ENCODE measurements at places on chromosomes 2 and 18. TPM values are rescaled to one million over a fixed set of nuclear protein-coding genes. Genes with fewer than 3 reads are reported as not detected.
A peak's percentile ranks its signal among the peaks of the same experiment; 100 is the strongest.

DNA sequence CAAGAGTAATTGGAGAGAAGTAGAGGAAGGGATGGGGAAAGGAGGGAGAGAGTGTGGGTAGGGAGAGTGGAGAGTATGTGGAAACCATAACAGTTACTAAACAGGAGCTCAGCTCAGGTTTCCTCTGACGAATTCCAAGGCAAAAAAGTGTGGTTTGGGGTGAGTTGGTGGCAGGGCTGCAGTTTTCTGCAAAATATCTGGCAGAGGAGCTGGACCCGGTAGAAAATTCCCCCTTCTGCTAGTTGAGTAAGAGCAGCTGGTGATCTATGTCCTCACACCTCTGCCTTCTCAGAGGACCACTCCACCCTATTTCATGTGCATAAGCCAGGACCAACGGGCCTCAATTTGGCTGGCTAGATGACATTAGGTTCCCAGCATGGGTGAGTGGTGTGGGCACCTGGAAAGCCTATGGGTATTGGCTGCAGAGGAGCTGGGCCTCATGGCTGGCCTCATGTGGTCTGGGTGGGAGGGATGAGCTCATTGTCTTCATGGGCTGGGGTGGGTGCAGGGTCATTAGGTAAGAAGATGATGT is 13.2 kb downstream of the NRP2 start:
- DNase-seq = no peak

GRCh38 chr2:79621252-79621651 is 108.4 kb downstream of the CTNNA2 start:
- no peak for DNase-seq

DNA sequence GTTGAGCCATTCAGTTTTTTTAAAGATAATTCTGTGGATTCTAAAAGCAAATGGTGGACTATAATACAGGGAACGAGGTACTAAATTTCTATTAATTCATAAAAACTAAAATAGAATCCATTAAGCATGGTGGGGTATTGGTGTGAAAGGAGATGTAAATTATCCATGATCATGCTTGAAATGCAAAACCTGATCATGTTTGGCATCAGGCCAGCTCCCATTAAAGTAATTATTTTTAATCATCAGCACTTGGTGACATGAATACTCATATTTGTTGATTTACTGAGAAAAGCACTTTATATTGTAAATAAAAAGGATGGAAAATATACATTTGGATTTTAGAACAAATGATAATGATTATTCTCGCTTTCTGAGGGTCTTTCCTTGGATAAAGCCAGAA is 232.3 kb upstream of the MEIS1 start:
- DNase-seq = no peak

- DNase-seq = no peak
Measured at GRCh38 chr2:114248648-114249047, 193.8 kb upstream of the DPP10 start.

The SF3B6 gene
- 171 TPM for total RNA-seq

The ZNF521 gene
- total RNA-seq = not detected

DNA sequence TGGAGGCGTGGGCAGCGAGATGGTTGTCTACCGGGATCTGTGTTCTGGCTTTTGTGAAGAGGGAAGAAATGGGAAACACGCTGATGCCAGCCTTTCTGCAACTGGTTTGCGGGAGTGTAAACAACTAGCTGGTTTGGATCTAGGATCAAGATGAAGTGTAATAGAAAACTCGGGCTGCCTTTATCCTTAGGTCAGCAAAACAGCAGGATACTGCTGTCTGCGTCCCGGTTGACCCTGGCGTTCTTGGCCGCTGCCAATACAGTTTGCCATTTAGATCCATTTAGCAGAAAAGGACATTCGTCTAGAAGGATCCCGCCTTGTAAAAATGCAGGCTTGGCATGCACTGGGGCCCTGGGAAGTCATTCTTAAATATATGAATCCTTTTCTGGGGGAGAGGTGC is 42.0 kb downstream of the RAB31 start:
- no peak for DNase-seq

GRCh38 chr2:98037206-98037605 is 41.5 kb upstream of the TMEM131 start:
- DNase-seq = no peak

The KCNJ3 gene
- total RNA-seq = not detected

The APOB gene
- total RNA-seq = not detected

- DNase-seq = peak; percentile 66
Measured at GRCh38 chr18:8696749-8697211, 8.6 kb upstream of the MTCL1 start.

- DNase-seq = no peak
Measured at GRCh38 chr18:24219561-24220317, 80.9 kb downstream of the CABYR start.

DNA sequence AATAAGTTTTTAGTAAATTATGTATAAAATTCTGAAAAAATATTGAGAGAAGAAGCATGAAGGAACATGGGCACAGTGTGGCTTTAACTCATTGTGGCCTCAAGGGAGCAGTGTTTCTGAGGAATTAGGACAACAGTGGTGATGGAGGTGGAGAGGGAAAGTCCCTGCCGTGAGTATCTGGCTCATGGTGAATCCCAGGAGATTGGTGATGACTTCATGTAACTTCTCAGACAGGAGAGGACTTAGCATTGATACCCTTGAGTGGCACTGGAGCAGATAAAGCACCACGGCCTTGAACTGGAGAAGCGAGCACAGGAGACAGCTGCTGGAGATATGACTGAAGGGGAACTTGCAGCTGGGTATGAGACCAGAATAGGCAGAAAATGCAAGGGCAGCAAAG is 35.0 kb upstream of the LRP1B start:
- DNase-seq = no peak

GRCh38 chr2:224004105-224004695 is 34.9 kb downstream of the SERPINE2 start:
- DNase-seq = no peak

GRCh38 chr2:227292314-227292713 is 32.7 kb upstream of the MFF start:
- no peak for DNase-seq

DNA sequence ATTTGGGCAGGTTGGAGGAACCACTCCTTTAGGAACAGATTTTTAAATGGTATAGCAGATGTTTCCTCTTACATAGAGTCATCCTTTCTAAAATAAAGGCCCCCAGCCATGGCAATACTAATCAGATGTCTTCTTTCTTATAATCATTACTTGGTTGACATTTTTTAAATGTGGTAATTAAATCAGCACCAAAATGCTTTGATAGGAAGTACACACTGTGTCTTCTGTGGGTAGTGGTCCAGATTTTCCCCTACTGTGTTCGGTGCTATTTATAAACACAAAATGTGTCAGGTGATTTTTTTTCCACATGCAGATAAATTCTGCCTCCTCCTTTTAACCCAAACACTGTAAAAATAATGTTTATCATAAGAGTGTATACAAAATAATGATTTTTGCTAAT is 200.9 kb upstream of the DTNA start:
- no peak for DNase-seq

GRCh38 chr18:13280070-13280795 is 61.7 kb downstream of the LDLRAD4 start:
- DNase-seq = no peak

The SCYGR4 gene
- not detected for total RNA-seq

DNA sequence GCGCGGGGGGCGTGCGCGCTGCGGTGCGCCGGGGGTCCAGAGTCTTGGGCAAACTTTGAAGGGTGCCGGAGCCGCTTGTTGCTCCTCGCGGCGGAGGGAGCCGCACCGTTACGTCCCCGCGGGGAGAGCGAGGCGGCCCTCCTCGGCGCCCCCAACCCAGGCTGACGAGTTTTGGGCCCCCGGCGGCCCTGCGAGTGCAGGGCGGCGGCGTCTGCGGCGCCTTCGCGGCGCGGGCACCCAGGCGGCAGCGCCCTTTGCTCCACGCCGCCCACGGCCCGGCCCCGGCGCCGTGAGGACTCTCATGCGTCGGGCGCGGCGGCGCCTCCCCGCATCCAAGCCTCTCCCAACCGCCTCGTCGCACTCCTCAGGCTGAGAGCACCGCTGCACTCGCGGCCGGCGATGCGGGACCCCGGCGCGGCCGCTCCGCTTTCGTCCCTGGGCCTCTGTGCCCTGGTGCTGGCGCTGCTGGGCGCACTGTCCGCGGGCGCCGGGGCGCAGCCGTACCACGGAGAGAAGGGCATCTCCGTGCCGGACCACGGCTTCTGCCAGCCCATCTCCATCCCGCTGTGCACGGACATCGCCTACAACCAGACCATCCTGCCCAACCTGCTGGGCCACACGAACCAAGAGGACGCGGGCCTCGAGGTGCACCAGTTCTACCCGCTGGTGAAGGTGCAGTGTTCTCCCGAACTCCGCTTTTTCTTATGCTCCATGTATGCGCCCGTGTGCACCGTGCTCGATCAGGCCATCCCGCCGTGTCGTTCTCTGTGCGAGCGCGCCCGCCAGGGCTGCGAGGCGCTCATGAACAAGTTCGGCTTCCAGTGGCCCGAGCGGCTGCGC is 814 bp downstream of the FZD7 start:
- DNase-seq = peak; percentile 35

DNA sequence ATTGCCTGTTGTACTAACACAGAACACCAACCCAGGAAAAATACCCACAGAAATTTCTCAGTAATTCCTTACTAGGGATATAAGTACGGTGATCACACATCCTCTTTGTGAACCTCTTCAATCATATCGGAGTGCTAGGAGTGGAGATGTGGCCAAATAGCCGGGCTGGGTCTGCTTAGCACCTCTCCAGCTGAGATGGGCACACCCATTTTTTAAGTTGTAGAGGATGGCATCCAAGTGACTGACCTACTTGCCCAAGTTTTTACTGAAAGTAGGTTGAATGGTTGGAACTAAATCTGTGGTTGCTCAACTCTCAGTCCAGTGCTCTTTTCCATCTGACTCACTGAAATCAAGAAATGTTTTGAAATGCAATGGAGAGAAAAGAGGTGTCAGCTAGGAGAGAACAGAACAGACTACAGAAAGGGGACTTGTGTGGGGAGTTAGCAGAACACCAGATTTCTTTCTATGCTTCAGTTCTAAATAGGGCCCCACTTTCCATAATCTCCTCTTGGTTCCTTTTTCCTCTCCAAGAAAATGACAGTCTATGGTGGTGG is 68.7 kb upstream of the FSHR start:
- no peak for DNase-seq

- DNase-seq = no peak
Measured at GRCh38 chr2:45311559-45311958, 299.5 kb downstream of the SRBD1 start.

The PKDCC gene
- not detected for total RNA-seq

- DNase-seq = no peak
Measured at GRCh38 chr18:6021306-6022073, 126.2 kb upstream of the TMEM200C start.

DNA sequence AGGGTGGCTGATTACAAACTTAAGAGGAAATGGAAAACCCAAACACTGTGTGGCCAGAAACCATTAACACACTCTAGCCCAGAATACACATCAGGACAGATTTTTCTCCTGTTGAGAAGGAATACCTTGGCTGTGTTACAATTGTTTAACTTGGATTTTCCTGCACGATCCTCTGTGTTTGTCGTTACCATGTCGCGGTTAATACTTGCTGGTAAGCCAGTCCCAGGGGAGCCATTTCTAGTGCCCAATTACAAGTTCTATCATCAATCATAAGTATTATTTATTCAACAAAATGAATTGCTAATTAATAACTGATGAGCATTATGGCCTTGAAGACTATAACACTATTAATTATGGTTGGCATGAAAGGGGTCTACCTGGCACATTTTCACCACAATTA is 146.8 kb downstream of the LNPK start:
- DNase-seq = no peak

DNA sequence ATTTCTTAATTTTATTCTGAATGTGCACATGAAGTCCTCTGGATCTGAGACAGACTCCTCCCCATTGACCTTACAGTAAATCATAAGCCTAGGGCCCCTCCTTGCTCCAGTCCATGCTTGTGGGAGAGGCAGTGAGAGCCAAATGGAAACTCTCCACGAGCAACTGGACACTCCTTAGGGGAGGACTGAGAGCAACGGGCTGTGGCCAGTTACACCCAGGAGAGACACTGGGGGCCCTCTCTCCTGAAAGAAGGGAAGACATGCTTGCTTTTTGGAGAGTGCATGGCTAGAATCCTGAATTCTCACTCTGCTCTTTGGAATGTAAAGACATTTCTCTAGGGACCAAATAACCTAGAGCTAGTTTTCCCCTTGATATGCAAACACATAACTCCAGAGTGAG is 49.0 kb upstream of the BIN1 start:
- DNase-seq = no peak

The GFPT1 gene
- total RNA-seq = 57.7 TPM

The PSTPIP2 gene
- total RNA-seq = 2.9 TPM

The AMER3 gene
- not detected for total RNA-seq

DNA sequence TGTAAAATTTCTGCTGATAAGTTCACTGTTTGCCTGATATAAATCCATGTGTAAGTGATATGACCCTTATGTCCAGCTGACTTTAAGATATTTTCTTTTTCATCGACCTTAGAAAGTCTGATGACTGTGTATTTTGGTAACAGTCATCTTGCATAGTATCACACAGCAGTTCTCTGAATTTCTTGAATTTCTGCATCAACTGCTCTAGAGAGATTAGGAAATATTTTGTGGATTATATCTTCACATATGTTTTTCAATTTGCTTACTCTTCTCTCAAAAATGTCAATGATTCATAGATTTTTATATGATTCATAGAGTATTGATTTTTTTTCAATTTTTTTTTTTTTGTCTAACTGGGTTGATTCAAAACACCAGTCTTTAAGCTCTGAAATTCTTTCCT is 945.3 kb downstream of the TRIB2 start:
- DNase-seq = no peak

The COLEC12 gene
- total RNA-seq = not detected

The AQP12B gene
- not detected for total RNA-seq

The RUFY4 gene
- 5.1 TPM for total RNA-seq

DNA sequence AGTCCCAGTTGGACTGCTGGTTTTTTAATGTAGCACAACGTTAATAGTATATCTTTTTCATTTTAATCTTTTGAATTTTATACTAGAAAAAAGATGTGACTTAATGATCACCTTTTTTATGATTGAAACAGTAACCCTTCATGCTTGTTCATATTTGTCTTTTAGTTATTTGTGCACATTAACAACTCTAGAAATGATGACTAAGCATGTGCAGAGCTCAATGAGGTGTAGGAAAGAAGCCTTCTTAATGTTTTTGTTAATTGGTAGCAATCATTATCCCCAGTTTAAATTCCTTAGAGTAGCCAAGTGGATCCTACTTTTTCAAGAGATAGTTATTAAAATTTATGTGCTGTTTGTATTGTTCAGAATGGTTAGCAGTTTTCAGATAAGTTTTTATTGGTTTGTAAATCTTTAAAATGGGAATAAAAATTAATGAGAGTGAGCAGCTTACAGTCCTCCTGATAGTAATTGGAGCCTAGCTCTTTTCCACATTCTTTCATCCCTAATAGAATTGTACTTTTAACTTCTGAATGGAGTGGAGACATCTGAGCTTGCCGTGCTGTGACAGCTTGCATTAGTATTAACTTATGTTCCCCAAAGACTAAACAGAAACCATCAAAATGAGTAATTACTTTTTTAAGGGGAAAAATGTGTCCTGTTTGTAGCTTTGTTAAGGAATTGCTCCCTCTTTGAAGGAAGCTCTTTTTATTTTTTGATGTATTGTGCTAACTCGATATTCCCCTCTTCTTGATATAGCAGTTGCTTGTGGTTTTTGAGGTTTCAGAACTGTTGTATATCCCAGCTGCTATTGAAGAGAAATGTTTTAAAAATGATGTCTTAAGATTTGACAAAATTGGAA is 17.3 kb downstream of the PIK3C3 start:
- no peak for DNase-seq

Measured in activated naive CD4-positive, alpha-beta T cell treated with anti-CD3 and anti-CD28 coated beads, Interleukin-2, amount 50 U/mL, for 72 hours (primary cell).